ENCODE measurements at places on chromosomes 6 and 20.

DNA sequence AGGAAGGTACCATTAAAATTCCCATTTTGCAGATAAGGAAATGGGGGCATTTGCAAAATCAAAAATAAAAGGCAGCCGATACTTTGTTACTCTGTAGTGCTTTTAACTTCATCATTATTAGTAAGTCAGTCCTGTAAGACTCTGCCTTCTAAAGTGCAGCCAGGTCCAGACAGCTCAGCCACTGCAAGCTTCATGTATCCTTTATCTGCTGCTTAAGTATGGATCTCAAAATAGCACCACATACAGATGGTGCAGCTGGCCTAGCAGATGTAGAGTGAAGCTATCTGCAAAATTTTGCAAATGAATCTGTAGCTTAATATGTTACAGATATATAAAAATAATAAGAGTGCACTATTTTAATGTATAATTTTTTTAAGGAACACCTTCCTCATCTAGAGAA, 53.4 kb downstream of the NUS1 start:
- DNase-seq, result no peak

- no peak for DNase-seq
Measured at GRCh38 chr6:65091561-65091960, 615.5 kb downstream of the EYS start.

- DNase-seq, result no peak
Measured at GRCh38 chr6:116557893-116558292, 4.3 kb downstream of the CALHM4 start.

DNA sequence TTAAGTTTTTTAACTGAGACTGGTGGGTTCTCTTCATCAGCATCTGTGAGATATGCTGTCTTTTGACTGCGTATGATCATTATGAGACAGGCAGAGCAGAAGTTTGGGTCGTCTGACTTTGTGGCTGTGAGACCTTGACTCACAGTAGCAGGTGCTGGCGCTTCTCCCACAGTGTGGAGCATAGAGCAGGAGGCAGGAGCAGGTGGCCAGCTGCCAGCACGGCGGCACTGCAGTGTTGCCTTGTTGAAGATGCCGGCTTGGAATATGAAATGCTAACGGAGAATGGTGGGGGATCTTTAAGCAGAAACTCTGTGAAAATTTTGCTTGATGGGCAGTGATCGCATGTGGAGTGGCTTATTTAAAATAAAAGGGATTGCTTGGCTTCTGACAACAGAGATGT, 105.0 kb downstream of the TIAM2 start:
- DNase-seq, result no peak

GRCh38 chr6:113068570-113068969, 721.4 kb downstream of the RFPL4B start:
- DNase-seq, result no peak

DNA sequence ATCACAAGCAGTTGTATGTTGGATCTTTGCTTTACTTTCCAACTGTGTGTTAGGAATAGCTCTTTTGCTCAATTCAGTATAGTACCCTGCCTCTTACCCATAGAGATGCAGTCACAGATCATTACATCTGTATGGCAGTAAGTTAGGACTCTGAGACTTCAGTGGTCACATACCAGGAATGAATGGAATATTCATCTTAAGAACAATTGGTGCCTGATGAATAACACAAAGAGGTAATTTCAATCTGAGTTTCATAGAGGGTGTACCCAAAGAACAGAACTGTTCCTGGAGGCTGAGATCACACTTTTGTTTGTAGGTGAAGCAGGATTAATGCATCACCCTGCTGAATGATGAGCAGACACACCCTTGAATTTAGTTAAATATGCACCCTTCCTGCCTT, 28.7 kb upstream of the KIF13A start:
- no peak for DNase-seq

GRCh38 chr6:44721954-44722578, 334.6 kb downstream of the CDC5L start:
- no peak for DNase-seq
